Thoracic aorta (tissue), 2 donors: ENCODE measurements at places on chromosomes 12 and 14. TPM values are rescaled to one million over a fixed set of nuclear protein-coding genes. Genes with fewer than 3 reads are reported as not detected.

Gene HSPB8
- 172 TPM for total RNA-seq

Gene GRIP1
- not detected for total RNA-seq

Gene ZNF891
- total RNA-seq, result 4.3 TPM

Gene FUT8
- total RNA-seq, result 23.4 TPM

Gene IAPP
- not detected for total RNA-seq

Gene NTS
- not detected for total RNA-seq

Gene LGR5
- total RNA-seq, result 7.4 TPM

Gene NEDD1
- 11.5 TPM for total RNA-seq

Gene OAS2
- total RNA-seq, result 11.9 TPM

Gene KLRF2
- total RNA-seq, result not detected

Gene CATSPERB
- total RNA-seq, result 14.5 TPM

Gene SOS2
- 38.7 TPM for total RNA-seq

Gene GAS2L3
- 12.8 TPM for total RNA-seq

Gene ATF7IP
- 41.0 TPM for total RNA-seq

Gene FAM181A
- not detected for total RNA-seq

Gene MMP17
- total RNA-seq, result 12.1 TPM

Gene TEX52
- total RNA-seq, result not detected
